ENCODE measurements at places on chromosomes 11 and 22. TPM values are rescaled to one million over a fixed set of nuclear protein-coding genes. Genes with fewer than 3 reads are reported as not detected.

DNA sequence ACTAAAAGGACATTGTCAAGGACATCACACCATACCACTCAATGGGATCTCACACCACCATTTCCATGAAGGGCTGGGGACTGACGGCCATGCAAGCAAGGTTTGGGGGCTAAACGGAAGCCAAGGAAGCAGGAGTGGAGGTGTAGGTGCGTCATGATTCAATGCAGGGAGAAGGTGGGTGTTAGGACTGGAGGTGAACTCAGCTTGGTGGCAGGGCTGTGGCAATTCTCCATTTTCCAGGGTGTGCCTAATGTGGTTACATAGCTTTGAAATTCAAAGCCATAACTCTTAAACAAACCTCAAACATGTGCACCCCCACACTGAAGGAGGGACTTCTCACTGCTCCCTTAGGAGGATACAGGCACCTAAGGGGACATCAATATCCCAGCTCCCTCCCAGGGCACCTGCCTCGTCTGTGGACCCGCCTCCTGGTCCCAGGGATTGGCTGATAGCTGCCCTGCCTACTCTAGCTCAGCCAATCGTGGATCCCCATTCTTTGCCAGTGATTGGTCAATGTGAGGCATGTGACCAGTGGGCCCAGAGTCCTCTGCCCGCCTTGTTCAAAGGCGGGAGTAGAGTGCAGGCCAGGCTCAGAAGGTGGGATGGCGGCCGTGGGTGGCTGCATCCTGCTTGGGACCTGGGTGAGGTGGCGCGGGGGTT is 64.6 kb downstream of the CTTN start:
- H3K4me1 ChIP-seq, result peaks cover 10% of the 10 kb centered on the region
- H3K4me3 ChIP-seq, result no peak overlapping the region
- no peak overlapping the region for H3K27ac ChIP-seq
- no peak for DNase-seq

Gene ANO9
- total RNA-seq, result 1.3 TPM

- H3K36me3 ChIP-seq, result peaks cover 6% of the 10 kb centered on the region
- DNase-seq, result peak; percentile 74
- no peak overlapping the region for H3K4me3 ChIP-seq
- no peaks in the 10 kb centered on the region for H3K27me3 ChIP-seq
- peak overlapping the region; percentile 64 for H3K27ac ChIP-seq
Measured at GRCh38 chr11:36069576-36070212, 125.8 kb downstream of the LDLRAD3 start.

Gene DNAJB13
- not detected for total RNA-seq

- no peak overlapping the region for H3K27ac ChIP-seq
- DNase-seq, result no peak
- no peaks in the 10 kb centered on the region for H3K27me3 ChIP-seq
- H3K4me3 ChIP-seq, result no peak overlapping the region
- H3K36me3 ChIP-seq, result no peaks in the 10 kb centered on the region
Measured at GRCh38 chr11:69971741-69972140, 106.4 kb upstream of the ANO1 start.

GRCh38 chr22:41656556-41656955 is 32.1 kb downstream of the SNU13 start:
- no peaks in the 10 kb centered on the region for H3K4me1 ChIP-seq
- no peaks in the 10 kb centered on the region for H3K27me3 ChIP-seq
- H3K27ac ChIP-seq, result no peak overlapping the region
- no peak for DNase-seq
- H3K4me3 ChIP-seq, result no peak overlapping the region

GRCh38 chr11:33723238-33723881 is 12.9 kb downstream of the CD59 start:
- DNase-seq, result no peak
- H3K4me3 ChIP-seq, result no peak overlapping the region
- H3K36me3 ChIP-seq, result no peaks in the 10 kb centered on the region
- H3K27ac ChIP-seq, result no peak overlapping the region
- H3K27me3 ChIP-seq, result no peaks in the 10 kb centered on the region

- no peaks in the 10 kb centered on the region for H3K36me3 ChIP-seq
- H3K4me1 ChIP-seq, result peaks cover 25% of the 10 kb centered on the region
- DNase-seq, result no peak
- H3K27ac ChIP-seq, result no peak overlapping the region
Measured at GRCh38 chr11:79439410-79439885, 1.4 kb downstream of the TENM4 start.

DNA sequence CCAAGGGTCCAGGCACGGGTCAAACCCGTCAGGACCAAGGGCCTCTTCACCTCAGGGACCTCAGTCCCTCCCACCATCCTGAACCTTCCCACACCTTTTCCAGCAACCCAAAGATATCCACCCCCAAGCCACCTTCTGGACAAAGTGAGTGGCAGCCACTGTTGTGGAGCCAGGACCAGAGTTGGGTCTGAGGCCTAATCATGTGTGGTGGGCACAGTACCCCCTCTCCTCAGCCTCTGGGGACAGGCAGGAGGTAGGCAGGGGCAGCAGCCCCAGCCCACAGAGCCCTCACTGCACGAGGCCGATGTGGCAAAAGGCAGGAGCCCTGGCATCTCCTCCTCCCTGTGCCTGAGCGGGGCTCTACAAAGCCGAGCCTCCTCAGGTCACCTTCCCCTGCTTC is 2.5 kb downstream of the KCNJ11 start:
- H3K27me3 ChIP-seq, result peaks cover 13% of the 10 kb centered on the region
- H3K4me1 ChIP-seq, result peaks cover 10% of the 10 kb centered on the region
- H3K4me3 ChIP-seq, result no peak overlapping the region
- H3K36me3 ChIP-seq, result no peaks in the 10 kb centered on the region
- DNase-seq, result no peak

- no peaks in the 10 kb centered on the region for H3K27me3 ChIP-seq
- no peak overlapping the region for H3K4me3 ChIP-seq
- H3K4me1 ChIP-seq, result peaks cover 33% of the 10 kb centered on the region
- DNase-seq, result no peak
Measured at GRCh38 chr11:114183044-114183511, 113.1 kb upstream of the NNMT start.

- H3K36me3 ChIP-seq, result no peaks in the 10 kb centered on the region
- peak overlapping the region; percentile 88 for H3K4me3 ChIP-seq
- no peak for DNase-seq
Measured at GRCh38 chr11:4095509-4096230, 1.1 kb downstream of the RRM1 start.

GRCh38 chr11:38060920-38061319 is 1462.9 kb upstream of the RAG2 start:
- no peak overlapping the region for H3K4me3 ChIP-seq
- H3K4me1 ChIP-seq, result no peaks in the 10 kb centered on the region
- no peaks in the 10 kb centered on the region for H3K36me3 ChIP-seq
- no peaks in the 10 kb centered on the region for H3K27me3 ChIP-seq

GRCh38 chr11:4164884-4165590 is 70.4 kb downstream of the RRM1 start:
- H3K27ac ChIP-seq, result no peak overlapping the region
- DNase-seq, result no peak
- no peaks in the 10 kb centered on the region for H3K4me1 ChIP-seq

DNA sequence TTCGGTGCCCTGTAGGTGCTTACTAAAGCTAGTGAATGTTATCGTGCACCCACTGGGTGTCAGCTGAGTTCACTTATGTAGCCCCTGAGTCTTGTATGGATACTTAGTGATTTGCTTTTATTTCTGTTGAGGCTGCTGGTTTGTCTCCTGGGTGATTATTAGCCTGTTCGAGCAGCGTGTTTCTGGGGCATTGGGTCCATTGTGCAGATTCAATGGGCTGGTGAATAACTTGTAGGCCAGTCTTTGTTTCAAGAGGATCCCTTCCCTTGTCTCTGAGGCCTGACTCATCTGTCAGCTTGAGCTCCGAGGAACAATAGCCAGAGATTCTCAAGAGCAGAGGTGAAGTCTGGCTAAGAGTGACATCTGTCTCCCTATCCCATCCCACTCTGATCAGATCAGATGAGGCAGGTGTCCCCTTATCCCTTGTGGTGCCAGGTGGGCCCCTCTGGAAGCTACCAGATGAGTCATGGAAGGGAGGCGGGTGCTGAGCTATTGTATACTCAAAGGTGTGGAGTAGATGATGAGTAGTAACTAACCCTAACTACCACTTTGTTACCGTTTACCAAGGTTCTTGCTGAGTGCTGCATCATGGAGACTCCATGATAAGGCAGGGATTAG is 3.7 kb downstream of the MIAT start:
- DNase-seq, result peak; percentile 94
- H3K36me3 ChIP-seq, result peaks cover 2% of the 10 kb centered on the region
- peaks cover 47% of the 10 kb centered on the region for H3K4me1 ChIP-seq
- peak overlapping the region; percentile 98 for H3K27ac ChIP-seq

Gene MMP13
- not detected for total RNA-seq

Data from neural progenitor cell (in vitro differentiated cells).